ENCODE measurements at places on chromosomes 1 and 21.

- DNase-seq, result no peak
Measured at GRCh38 chr1:27724961-27725373, 794 bp upstream of the FAM76A start.

DNA sequence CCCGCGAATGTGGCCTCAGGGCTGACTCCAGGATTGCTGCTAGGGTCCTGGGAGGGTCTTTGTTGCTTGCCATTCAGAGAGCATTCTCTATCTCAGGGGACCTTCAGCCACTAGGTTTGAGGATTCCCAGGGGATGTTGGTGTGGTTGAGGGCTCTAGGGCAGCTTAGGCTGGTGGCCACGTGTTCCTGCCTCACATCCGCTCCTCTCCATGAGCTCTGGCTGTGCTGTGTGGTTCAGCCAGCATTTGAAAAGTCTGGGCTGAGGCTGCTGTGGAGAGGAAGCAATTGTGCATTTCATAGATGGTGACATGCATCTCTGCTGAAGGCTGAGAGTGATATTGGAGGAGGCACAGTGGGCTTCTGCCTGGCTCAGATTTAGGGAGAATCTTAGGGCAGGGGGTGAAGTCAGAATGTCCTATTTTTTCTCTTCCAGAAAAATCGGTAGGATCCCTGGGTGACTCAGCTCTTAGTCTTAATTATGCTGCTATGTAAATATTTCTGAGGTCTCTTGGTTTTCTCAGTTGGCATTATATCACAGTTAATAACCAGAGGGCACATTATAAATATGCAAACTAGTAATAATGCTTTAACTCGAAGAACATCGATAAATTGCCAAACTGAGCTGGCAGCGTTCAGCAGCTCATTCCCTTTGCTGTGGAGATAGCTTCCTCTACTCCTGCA lies 182.3 kb downstream of the CAMTA1 start:
- DNase-seq, result no peak

DNA sequence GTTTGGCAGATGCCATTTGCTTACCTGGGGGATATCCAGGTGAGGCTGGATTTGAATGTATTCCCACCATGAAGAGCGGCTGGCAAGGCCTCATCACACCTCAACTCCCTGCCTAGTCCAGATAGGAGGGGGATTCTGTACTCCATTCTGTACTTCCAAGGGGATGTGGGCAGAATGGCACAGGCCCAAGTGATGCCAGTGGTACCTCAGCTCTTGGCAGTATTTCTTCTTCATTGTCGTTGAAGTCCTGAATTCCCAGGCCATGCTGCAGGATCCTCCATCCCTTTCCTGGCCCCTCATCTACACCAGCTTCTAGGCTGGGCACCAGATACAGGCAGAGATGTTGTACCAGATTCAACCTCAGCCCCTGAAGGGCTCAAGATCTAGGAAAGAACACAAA lies 47.9 kb downstream of the KLHDC7A start:
- no peak for DNase-seq

GRCh38 chr1:30842697-30843354 lies 65.7 kb downstream of the SDC3 start:
- DNase-seq, result no peak

- no peak for DNase-seq
Measured at GRCh38 chr1:6862906-6863305, 77.7 kb downstream of the CAMTA1 start.

- no peak for DNase-seq
Measured at GRCh38 chr1:50243939-50244338, 135.2 kb downstream of the ELAVL4 start.
